Kidney tubule cell (primary cell): ENCODE measurements at places on chromosomes 2 and 18.

DNA sequence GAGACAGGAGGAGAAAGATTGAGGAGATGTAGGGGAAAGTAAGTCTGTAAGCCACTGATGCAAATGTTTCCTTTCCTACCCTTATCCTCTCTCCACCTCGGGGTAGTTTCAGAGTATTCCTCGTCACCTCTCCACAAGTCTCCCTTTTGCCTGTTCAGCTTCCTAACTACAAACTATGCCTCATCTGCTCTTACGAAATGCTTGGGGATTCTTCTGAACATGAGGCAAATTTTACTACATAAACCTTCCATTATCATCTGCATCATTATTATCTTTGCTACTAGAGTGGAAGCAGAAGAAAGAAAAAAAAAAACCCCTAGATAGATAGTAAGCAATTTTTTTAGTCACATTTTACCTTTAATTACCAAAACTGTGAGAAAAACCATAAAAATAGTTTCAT, 43.1 kb upstream of the CWC22 start:
- no peak for DNase-seq

GRCh38 chr2:102358496-102358895, 2.9 kb downstream of the IL18R1 start:
- DNase-seq = no peak

GRCh38 chr18:61935362-61935761, 42.6 kb upstream of the RNF152 start:
- DNase-seq = no peak

DNA sequence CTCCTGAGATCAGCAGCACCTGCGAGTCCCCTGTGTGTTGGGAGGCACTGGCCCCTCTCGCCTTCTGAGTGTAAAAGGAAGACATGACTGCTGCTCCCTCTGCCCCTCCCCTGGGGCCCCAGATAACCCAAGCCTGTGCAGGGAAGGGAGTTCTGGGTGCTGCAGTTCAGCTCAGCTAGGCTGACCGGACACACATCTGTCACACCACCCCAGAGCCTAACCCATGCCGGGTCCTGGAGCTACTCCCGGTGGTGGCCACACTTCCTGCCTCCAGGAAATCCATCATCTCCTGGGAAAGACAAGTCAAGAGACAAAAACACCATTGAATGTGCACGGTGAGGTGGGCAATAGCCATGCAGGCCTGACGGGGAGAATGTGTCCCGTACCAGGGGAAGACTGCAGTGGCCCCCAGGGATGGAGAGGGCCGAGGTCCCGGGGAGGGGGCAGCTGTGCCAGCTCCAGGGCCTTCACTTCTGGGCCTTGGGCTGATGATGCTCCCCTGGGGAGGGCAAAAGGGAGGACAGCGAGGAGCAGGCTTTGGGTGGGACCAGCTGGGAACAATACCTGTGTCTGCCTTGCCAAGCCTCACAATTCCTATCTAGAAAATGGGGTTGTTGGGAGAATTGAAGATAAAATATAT, 210.6 kb downstream of the TFCP2L1 start:
- DNase-seq = no peak

- no peak for DNase-seq
These were observed 24.9 kb downstream of the FHOD3 start for GRCh38 chr18:36322408-36322728.

- DNase-seq = peak; percentile 39
These were observed at the start of gene GPR75 for GRCh38 chr2:53859206-53860181. GPR75 (minus strand) TSS chr2:53859967; CDS start chr2:53854756, 5,211 bp downstream.

DNA sequence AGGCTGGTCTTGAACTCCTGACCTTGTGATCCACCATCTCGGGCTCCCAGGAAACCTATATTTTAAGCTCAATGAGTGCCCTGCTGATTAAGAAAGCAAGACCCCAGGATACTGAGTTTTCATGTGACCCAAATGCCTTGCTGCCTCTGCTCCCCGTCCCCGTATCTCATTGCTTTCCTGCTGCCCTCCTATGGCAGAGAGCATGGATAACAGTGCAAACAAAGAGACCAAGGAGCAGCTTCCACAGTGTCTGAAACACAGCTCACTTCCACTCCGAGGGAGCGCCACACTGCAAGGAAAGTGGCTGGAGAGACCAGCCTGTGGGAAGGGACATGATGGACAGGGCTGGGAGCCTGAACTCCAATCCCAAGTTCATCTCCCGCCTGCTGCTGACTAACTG, 246.8 kb downstream of the TMEM182 start:
- DNase-seq = no peak

DNA sequence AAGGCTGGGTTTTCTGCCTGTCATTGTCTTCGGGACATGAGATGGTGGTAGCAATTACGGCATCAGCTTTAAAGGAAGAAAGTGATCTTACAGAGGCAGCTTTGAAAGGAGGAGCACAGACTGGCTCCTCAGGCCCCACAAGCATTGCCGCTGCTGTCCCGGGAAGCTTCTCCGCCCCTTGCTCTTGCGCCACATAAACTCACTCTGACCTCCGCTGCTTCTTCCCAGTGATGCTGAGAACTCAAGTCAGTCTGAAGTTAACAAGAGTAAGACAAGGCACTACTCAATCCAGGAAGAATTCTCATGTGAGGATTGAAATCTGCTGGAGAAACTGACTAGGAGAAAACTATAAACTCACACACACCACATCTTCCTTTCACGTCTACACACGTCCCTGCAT, 112.4 kb upstream of the RIOK3 start:
- DNase-seq = no peak

DNA sequence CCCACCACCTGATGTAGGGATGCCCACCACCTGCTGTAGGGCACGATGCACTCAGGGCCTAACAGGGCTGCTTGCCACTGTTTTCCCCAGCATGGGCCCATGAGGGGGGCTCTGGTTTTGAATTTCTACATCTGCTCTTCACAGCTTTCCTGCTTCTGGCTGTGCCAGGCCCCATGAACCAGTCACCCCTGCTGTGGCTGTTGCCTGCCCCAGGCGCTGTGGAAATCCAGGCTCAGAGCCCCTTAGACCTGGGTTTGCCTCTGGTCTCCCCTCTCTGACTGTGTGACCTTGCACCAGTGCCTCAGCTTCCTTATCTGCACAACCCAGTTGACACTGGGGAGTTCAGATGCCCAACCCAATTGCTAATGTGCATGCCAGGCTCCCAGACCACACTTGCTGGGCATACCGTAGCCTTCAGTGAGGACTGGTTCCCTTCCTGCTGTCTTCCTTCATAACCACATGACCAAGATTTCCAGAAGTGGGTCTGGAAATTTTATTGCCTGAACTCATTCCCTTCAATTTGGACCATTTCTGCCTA, 6.0 kb upstream of the MLPH start:
- DNase-seq = no peak

- peak; percentile 78 for DNase-seq
These were observed 139.9 kb upstream of the ZEB2 start for GRCh38 chr2:144659731-144660275.

GRCh38 chr2:86442642-86443005, 1.5 kb downstream of the KDM3A start:
- DNase-seq = peak; percentile 92

DNA sequence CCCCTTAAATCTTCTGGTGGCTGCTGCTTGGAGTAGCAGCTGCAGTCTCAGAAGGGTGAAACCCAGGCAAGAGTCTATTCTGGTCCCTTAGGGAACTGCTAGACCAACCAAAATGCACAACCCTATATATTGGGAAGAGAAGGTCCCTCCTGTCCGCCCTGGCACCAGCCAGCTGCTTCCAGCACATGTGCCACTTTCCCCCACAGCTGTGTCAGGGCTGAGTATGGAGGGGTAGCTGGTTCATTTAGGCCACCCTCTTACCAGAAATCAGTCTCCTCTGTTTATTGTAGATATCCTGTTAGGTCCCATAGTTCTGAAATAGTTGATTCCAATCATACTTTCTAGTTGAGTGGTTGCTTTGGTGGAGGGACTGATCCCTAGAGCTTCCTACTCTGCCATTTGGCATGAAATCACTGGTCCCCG, 68.9 kb downstream of the BIRC6 start:
- peak; percentile 12 for DNase-seq

DNA sequence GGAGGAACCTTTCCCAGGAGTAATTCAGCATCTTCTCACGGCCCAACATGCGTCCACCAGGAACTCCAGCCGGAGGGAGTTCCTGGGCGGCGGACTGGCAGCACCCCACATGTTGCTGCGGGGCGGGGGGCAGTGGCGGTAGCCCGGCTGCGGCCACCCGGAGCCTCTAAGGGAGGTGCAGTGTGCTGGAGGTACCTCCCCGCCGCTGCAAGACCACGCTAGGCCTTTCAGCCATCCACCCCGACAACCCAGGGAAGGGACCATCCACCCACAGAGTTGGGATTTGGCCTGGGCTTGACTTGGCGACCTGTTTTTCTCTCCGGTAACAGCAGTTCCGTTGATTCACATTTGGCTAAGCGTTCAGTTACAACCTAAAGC, 625 bp downstream of the LYPD6 start:
- DNase-seq = no peak

- DNase-seq = peak; percentile 55
These were observed 27.0 kb downstream of the FOSL2 start for GRCh38 chr2:28419443-28420270.

DNA sequence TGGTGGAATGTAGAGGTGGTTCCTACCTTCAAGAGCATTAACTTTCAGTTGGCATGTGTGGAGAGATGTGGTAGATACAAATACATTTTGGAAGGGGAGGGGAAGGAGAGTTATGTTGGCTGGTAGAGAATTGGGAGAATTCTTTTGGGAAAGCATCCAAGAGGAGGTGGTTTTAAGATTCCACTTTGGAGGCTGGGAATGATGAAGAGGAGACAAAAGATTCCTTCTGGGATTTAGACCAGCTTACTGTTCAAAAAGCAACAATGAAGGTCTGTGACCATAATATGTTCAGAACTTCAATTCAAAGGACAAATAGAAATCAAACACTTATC, 120.8 kb upstream of the FOSL2 start:
- DNase-seq = no peak

DNA sequence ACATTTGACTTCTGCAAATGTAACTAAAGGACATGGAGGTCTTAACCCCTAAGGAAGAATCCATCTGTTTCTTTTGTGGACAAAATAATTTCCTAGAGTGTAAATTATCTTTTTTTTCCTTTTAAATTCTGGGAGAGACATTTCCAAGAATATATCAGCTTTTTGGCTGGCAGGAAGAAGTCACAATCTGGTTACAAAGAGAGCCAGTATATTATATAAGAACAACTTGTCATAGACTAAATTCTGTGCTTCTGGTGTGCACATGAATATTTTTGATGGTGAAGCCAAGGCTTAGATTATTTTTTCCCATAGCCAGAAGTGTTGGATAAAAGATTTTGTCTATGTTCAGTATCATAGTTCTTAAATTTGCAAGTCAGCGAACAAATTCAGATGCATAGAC, 500.6 kb downstream of the XIRP2 start:
- no peak for DNase-seq

DNA sequence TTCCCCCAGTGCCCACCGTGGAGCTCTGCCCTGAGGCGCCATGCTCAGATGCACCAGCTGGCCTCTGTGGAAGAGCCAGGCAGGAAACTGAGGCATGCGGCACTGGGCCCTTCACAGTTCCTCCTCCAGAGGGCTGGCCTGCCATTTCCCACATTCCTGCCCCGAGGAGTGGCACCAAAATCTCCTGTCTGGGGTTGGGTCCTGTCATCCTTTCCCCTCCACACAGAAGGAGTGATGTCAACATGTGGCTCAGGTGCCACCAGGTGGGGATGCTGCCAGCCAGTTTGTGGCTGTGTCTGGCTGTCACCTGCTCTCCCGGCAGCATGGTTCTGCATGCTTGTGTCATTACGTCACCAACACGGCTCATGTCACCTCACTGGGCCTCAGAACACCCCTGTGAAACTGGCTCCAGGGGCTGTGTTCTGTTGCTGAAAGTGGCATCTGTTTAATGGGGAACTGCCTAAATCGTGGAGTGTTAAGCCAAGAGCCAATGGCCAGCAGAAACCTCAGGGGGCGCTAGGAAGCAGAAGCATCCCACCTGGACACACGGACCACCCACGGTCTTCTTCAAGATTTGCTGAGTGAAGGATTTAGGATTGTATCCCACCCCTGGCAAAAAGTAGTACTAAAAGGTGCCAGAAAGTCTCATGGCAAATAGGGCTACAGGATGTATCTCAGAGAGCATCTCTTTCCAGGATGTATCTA, 51.3 kb downstream of the ZAP70 start:
- peak; percentile 44 for DNase-seq

- DNase-seq = peak; percentile 74
These were observed 83.7 kb upstream of the RBM44 start for GRCh38 chr2:237714690-237715458.

DNA sequence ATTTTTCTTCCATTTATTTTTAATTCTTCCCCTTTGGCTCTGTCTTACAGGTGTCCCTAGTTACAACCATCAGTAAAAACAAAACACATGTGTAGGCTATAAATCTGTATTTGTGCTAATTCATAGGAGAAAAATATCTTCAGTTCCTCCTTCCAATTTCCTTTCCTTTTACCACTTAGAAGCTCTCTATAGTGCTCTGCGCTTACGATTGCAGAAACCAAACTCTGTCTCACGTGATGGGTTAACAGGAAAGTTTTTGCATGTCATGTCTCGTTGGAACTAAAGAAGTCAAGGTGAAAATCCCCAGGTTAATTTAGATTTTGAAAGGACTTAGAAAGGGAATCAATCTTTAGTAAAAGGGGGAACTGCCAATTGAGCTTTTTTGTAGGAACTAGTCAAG, 1390.5 kb upstream of the ZEB2 start:
- DNase-seq = no peak

- DNase-seq = peak; percentile 74
These were observed 318.8 kb upstream of the REV1 start for GRCh38 chr2:99808361-99809200.

DNA sequence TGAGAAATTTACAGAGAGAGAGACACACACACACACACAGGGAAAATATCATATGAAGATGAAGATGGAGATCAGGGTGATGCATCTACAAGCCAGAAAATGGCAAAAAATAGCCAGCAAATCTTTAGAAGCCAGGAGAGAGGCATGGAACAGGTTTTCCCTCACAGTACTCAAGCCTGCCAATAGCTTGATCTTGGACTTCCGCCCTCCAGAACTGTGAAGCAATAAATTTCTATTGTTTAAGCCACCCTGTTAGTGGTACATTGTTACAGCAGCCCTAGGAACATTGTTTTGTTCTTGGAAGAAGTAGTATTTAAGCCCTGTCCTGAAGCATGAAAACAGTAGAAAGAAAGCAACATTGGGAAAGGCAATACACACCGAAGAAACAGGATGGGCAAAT, 292.0 kb upstream of the LRP1B start:
- no peak for DNase-seq

GRCh38 chr18:43192408-43192807, 76.9 kb upstream of the RIT2 start:
- DNase-seq = no peak

DNA sequence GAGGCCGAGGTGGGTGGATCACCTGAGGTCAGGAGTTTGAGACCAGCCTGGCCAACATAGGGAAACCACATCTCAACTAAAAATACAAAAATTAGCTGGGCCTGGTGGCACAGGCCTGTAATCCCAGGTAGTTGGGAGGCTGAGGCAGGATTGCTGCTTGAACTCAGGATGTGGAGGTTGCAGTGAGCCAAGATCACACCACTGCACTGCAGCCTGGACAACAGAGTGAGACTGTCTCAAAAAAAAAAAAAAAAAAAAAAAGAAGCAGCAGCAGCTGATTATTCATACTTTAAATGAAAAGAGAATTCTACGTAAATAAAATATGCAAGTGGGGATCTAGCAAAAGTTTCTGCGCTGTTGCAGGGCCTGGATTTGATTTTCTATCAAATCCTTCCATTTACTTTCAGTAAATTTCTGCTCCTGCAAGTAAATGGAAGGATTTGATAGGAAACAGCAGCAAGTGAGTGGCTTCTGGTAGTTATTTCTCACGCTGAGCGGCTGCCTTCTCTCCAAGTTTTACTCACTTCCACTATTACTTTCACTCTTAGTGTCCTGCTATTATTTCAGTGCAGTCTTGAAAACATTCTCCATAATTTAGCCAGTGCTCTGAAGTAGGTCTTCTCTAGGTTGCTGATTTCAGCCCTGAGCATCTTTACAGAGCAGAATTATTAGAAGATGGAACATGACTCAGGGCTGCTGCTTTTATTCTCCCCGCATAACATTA, 68.4 kb downstream of the SLC16A14 start:
- no peak for DNase-seq
